ENCODE measurements at places on chromosomes 6 and 20.

- DNase-seq = no peak
Observed at GRCh38 chr6:138765896-138766655, 7.5 kb upstream of the CCDC28A start.

- DNase-seq = no peak
Observed at GRCh38 chr6:109977791-109978173, 329 bp upstream of the GPR6 start.

- no peak for DNase-seq
Observed at GRCh38 chr6:77620278-77620882, 32.5 kb upstream of the MEI4 start.

DNA sequence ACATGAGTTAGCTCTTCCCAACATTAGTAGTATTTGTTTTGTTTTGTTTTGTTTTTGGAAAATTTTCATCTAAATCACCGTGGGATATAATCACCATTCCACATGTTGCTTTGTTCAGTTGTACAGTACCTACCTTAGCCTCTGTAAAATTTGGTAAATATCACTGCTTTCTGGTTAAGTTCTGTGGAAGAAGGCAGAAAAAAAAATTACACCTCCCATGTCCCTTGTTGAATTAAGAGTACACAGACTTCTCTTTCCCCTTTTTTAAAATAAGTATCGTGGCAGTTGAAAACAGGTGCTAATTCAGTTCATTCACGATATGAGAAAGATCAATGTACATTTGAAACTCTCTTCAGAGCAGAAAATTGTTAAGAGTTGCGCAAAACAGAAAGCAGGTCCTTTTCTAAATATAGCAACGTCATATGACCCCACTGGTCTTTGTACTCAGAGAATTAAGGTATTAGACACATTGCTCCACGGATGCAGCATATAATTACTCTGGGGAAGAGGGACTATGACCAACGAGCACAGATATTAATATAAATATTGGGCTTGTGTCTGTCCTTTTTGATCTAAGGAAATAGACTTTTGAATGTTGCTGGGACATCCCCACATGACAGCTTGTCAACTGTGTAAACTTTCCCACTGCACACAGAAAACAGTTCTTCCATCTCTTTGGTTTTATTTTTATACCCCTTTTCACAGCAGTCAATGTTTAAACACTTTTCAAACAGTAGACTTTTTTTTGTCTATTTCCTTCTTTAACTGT, 58.6 kb upstream of the ZNF217 start:
- no peak for DNase-seq

DNA sequence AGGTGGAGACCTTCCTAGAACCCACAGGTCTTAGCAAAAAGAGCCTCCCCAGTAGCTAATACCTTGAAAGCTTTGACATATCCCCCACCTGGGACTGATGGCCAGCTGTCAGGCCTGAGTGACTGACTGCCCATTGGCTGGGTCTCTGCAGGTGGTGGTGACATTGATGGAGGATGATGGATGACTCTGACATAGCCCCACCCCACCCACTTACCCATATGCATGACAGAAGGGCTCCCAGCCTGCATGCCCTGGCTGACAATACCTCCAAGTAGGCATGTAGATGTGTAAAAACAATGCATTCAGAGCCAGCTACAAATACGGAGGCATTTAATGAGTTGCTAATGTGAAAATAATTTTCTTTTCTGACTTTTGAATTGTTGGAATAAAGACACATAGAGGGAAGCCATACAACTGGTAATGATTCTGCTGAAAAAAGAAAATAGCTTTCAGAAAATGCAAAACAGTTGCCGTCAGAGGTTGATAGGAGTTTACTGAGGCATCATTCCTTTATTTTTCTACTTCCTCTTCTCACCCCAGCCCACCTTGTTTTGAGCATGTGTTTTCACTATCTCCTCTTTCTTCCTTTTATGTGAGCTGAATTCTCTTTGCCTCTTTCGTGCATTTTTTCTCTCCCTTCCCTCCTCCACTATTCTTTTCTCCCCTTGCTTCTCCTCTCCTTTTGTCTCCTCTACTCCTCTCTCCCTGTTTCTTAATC, 70.6 kb downstream of the OLIG3 start:
- no peak for DNase-seq

- no peak for DNase-seq
Observed at GRCh38 chr6:16624636-16625290, 136.5 kb downstream of the ATXN1 start.

- DNase-seq = no peak
Observed at GRCh38 chr6:124974771-124975377, 12.6 kb downstream of the RNF217 start.

GRCh38 chr6:107021446-107022185, 6.4 kb upstream of the MTRES1 start:
- DNase-seq = no peak

- DNase-seq = no peak
Observed at GRCh38 chr6:152575621-152576150, 61.5 kb downstream of the SYNE1 start.

DNA sequence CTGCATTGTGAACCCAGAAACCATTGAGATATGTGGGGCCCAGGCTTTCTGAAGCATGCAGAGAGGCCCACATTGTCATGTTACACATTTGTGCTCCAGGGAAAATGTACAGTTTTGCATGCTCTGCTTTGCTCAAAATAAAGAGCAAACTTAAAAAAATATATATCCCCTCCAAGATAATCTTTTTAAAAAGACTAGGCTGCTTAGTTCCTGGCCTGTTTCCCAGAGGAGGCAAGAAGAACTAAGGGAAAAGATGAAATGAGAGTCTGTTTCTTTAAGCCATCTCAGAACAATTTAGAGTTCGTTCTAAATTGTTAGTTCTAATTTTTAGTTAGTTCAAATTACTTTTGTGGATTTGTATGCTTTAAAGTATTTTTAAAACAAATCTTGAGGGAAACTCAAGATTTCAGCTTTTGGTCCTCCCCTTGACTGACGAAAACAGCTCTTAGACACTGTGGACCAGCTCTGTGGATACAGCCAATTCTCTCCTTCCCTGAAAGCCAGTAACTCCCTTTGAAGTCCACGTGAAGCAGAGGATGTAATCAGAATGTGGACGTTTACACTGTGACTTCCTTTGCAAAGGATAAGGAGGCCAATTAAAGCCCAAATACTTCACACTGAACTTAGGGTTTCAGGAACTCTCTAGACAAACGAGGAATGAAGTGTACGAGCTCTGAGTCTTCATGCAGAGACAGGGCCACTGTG, 84.7 kb downstream of the CD164 start:
- no peak for DNase-seq

DNA sequence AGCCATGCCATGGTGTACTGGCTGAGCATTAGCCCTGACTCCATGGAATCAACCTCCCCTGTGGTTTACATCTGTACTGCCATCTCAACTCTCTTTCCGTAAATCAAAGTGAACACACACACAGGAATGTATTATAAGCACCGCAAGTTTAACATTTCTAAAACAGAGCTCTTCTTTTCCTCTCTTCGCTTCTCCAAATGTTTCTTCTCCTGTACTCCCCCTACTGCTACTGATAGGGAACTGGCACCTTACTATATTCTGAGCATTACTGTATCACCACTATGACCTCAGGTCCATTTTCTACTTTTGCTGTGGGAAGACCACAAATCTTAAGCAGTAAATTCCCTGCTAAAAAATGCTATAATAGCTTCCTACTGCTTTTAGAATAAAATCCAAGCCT, 101.2 kb downstream of the NUS1 start:
- DNase-seq = no peak

- DNase-seq = peak; percentile 65
Observed at GRCh38 chr20:25309395-25310267, 61.7 kb downstream of the PYGB start.

Data from GOT3 (cell line).